BJ (cell line): ENCODE measurements at places on chromosomes 5 and 9. TPM values are rescaled to one million over a fixed set of nuclear protein-coding genes. Genes with fewer than 3 reads are reported as not detected.

GRCh38 chr5:14665949-14666348 is 1.4 kb downstream of the OTULIN start:
- no peak for DNase-seq

GRCh38 chr5:77167695-77168121 is 42.8 kb upstream of the PDE8B start:
- DNase-seq: peak; percentile 75

DNA sequence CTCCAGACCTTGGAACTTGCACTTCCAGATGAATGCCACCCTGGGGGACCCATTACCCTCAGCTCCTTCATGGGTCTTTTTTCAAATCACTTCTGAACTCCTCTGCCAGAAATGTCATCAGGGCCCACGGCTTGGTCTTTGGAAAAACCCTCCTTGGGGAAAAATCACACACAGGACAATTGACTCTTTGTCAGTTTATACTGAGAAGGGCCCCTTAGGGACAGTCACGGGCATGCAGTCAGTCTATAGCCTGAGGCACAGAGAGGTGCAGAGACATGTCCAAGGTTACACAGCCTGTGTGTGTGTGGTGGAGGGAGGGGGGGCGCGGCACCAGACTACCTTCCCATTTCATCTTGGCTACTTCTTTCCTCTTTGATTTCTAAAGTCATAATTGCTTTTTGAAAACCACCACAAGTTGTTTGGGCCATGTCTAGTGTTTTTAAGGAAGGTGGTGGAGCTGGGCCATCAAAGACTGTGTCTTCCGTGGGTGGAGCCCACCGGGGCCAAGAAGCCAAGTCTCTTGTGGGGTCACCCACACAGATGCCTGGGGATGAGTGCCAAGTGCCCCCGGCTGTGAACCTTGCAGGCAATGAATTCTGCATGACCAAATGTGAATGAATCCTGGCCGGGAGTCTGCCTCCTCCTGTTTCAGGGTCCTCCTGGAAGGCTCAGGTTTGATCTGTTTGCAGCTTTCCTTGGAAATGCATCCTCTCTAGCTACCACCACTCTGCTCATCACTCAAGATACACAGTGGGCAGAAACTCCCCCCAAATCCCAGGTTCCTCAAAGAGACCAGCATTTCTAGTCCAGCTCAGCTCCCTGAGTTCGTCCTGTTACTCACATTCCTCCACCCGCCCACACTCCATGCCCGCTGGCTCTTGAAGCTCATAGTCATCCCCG is 200.1 kb upstream of the TBC1D2 start:
- DNase-seq: no peak

- no peak for DNase-seq
Measured at GRCh38 chr9:94554439-94555331, at the start of gene PCAT7. TSS of gene PCAT7 (plus strand) at chr9:94555083.

DNA sequence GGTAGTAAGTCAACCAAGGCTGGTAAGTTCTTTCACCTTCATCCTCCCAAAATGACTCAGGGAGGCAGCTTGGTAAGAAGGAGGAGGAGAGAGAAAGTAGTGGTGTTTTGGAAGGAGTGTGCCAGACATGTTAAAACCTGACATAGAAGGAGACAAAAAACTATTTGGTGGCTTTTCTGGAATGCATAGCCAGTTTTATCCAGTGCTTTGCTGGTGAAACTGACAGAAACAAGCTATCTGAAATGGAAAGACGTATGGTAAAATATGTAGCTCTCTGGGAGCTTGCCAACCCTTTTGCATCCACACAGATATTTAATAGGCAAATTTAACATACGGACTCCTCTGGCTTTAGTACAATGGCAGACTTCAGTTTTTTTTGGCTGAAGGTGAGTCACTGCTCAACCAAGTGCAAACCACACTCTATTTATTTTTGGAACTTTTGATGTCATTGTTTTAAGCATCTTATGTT is 45.4 kb downstream of the RAB14 start:
- DNase-seq: peak; percentile 66

DNA sequence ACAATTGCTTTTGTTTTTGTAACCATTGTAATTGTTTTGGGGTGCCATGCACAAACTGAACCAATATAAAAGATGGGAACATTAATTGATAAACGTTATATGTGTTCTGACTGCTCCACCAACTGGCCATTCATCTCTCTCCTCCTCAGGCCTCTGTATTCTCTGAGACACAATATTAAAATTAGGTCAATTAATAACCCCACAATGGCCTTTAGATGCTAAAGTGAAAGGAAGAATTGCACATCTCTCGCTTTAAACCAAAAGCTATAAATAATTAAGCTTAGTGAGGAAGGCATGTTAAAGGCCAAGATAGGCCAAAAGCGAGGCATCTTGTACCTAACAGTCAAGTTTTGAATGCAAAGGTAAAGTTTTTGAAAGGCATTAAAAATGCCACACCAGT is 448.4 kb upstream of the ITGA1 start:
- DNase-seq: no peak

C9orf50 gene
- polyA plus RNA-seq: 0.20 and 0.21 TPM in 2 replicates

LHX3 gene
- polyA plus RNA-seq: not detected in 2 replicates

SLC2A8 gene
- polyA plus RNA-seq: 9.5 and 16.7 TPM in 2 replicates
